ENCODE measurements at places on chromosomes 2 and 18.

DNA sequence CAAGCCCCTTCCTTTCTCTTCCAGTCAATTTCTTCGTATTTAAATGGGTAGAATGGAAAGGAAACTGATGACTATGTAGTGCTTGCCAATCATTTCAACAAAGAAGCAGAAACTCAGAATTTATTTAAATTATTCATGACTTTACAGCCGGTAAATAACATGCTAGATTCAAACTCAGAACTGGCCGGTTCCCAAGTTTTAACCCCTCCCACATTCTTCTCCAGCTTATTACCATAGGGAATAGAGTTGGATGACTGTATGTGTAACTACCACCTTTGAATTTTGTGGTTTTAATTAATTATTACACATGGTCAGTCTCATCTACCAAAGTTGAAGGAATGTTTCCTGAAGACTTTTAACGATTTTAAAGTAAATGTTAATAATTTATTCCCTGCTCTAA is 819.3 kb upstream of the LRATD1 start:
- H3K27me3 ChIP-seq, result peaks cover 72% of the 10 kb centered on the region
- H3K4me3 ChIP-seq, result no peak overlapping the region
- H3K27ac ChIP-seq, result no peak overlapping the region
- no peak for DNase-seq
- H3K36me3 ChIP-seq, result no peaks in the 10 kb centered on the region

DNA sequence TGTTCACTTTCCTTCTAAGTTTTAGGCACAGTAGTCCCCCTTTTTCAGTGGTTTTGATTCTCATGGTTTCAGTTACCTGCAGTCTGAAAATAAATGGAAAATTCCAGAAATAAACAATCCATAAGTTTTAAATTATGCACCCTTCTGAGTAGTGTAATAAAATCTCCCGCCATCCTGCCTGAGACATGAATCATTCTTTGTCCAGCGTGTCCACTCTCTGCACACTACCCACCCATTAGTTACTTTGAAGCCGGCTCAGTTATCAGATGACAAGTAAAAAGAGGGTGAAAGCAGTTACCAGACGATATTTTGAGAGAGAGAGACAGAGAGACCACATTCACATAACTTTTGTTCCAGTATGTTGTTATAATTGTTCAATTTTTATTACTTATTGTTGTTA is 400.5 kb downstream of the TMX3 start:
- H3K36me3 ChIP-seq, result no peaks in the 10 kb centered on the region
- H3K27ac ChIP-seq, result no peak overlapping the region
- no peaks in the 10 kb centered on the region for H3K27me3 ChIP-seq
- no peak for DNase-seq
- H3K4me3 ChIP-seq, result no peak overlapping the region

GRCh38 chr18:33264566-33264965 is 176.0 kb downstream of the CCDC178 start:
- H3K27me3 ChIP-seq, result no peaks in the 10 kb centered on the region
- no peak overlapping the region for H3K27ac ChIP-seq
- H3K4me1 ChIP-seq, result peaks cover 14% of the 10 kb centered on the region
- no peak for DNase-seq
- no peaks in the 10 kb centered on the region for H3K36me3 ChIP-seq
- no peak overlapping the region for H3K4me3 ChIP-seq

GRCh38 chr18:74012954-74013630 is 134.5 kb downstream of the FBXO15 start:
- no peak for DNase-seq
- no peak overlapping the region for H3K27ac ChIP-seq
- H3K4me1 ChIP-seq, result no peaks in the 10 kb centered on the region
- no peaks in the 10 kb centered on the region for H3K36me3 ChIP-seq

GRCh38 chr2:52613064-52613463 is 1154.5 kb upstream of the CHAC2 start:
- no peak overlapping the region for H3K27ac ChIP-seq
- H3K36me3 ChIP-seq, result peaks cover 6% of the 10 kb centered on the region
- peaks cover 14% of the 10 kb centered on the region for H3K4me1 ChIP-seq
- no peak overlapping the region for H3K4me3 ChIP-seq
- peak; percentile 24 for DNase-seq

DNA sequence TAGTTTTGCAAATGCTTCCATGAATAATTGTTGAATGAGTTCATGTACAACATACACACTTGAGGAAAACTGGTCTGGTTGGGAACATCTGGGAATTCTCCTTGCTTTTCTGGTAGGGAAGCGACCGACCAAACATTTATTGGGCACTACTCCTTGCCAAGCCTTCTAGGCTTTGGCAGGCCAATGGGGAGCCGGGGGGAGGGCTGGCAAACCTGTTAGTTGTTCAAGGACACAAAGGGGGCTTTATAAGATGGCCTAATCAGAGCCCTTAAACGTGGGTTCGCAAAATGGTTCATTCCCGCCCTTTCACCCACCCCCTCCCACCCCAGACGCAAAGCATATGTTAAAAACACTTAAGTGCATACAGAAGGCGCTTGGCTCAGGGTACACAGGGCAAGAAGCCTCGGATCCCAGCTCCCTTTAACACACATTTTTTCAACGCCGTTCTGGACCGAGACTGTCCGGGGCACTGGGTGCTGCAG is 844 bp upstream of the VSNL1 start:
- H3K4me3 ChIP-seq, result peak overlapping the region; percentile 93
- peak; percentile 50 for DNase-seq
- peaks cover 8% of the 10 kb centered on the region for H3K27me3 ChIP-seq
- peaks cover 7% of the 10 kb centered on the region for H3K36me3 ChIP-seq
- H3K27ac ChIP-seq, result peak overlapping the region; percentile 95

DNA sequence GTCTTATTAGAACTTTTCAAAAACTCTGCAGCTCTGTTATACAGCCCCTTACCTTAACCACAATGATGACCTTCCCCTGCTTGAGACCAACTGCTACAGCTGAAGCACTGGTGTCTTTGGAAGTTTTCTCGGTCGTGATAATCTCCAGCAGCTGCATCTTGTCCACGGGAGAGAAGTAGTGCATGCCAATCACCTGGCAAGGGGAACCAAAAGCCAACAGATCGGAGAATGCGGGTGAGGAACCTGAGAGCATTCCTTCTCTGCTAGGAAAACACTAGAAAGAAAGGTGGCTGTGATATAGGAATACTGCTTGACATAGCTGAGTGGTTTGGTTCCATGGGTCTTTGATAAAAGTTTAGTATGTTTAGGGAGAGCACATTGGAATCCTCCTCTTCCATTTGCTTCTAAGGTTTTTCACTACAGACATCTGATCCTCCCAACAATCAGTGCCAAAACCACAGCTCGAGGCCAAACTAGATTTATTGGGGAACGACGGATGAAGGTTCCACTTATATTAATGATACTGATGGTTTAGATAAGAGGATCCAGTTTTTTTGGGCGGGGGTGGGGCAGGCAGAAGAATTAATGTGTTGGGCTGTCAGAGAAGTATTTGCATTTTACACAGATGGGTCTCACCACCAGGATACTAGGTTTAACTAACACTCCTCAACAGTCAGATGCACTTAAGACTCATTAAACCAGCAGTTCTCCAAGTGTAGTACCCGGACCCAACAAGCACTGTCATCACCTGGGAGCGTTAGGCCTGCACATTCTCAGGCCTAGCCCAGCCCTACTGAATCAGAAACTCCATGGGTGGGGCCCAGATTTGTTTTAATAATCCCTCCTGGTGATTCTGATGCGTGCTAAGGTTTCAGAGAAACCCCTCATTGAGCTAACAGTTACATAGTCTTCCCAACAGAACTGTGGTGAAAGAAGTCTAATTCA is 22.4 kb downstream of the GAREM2 start:
- no peaks in the 10 kb centered on the region for H3K27me3 ChIP-seq
- no peak for DNase-seq
- H3K36me3 ChIP-seq, result peaks cover 70% of the 10 kb centered on the region

GRCh38 chr18:29874519-29875098 is 1167.9 kb downstream of the DSC3 start:
- DNase-seq, result peak; percentile 14
- peaks cover 8% of the 10 kb centered on the region for H3K4me1 ChIP-seq
- peaks cover 10% of the 10 kb centered on the region for H3K27me3 ChIP-seq
- peaks cover 16% of the 10 kb centered on the region for H3K36me3 ChIP-seq
- H3K27ac ChIP-seq, result no peak overlapping the region
- no peak overlapping the region for H3K4me3 ChIP-seq

- H3K4me3 ChIP-seq, result peak overlapping the region; percentile 49
- H3K4me1 ChIP-seq, result peaks cover 62% of the 10 kb centered on the region
- H3K27me3 ChIP-seq, result peaks cover 13% of the 10 kb centered on the region
- DNase-seq, result peak; percentile 70
Observed at GRCh38 chr2:219506802-219507526, 7.3 kb upstream of the ASIC4 start.

- H3K27ac ChIP-seq, result no peak overlapping the region
- no peak overlapping the region for H3K4me3 ChIP-seq
- DNase-seq, result no peak
- H3K36me3 ChIP-seq, result no peaks in the 10 kb centered on the region
- H3K4me1 ChIP-seq, result no peaks in the 10 kb centered on the region
- no peaks in the 10 kb centered on the region for H3K27me3 ChIP-seq
Observed at GRCh38 chr2:14673351-14673875, 40.9 kb downstream of the LRATD1 start.

DNA sequence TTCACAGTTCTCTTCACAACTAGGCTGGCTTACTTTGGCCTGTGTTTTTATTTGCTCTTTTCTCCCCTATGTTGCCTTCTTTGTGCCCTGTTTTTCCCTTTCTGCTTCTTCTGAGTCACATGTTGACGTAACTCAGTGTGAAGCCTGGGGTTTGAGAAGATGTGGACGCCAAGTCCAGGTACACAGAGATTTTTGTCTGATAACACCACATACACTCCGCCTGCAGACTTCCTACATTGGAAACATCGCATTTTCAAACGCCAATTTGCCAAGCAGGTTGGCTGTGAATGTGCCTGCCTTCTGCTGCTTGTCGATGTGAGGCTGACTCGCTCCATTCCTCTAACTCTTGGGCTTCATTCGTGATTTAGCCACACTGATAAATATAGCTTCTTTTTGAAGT is 62.6 kb upstream of the FN1 start:
- peaks cover 20% of the 10 kb centered on the region for H3K36me3 ChIP-seq
- no peaks in the 10 kb centered on the region for H3K27me3 ChIP-seq
- no peak for DNase-seq
- no peak overlapping the region for H3K27ac ChIP-seq
- 0 out of 2 replicates have a peak, but pooled peaks cover 2% of the 10 kb centered on the region for H3K4me1 ChIP-seq
- H3K4me3 ChIP-seq, result no peak overlapping the region

- no peaks in the 10 kb centered on the region for H3K27me3 ChIP-seq
- H3K4me3 ChIP-seq, result no peak overlapping the region
- H3K4me1 ChIP-seq, result peaks cover 33% of the 10 kb centered on the region
- no peak overlapping the region for H3K27ac ChIP-seq
Observed at GRCh38 chr2:177530561-177530960, 138.0 kb downstream of the AGPS start.
